HT-29 (cell line): ENCODE measurements at places on chromosomes 13 and 19. TPM values are rescaled to one million over a fixed set of nuclear protein-coding genes. Genes with fewer than 3 reads are reported as not detected.
A peak's percentile ranks its signal among the peaks of the same experiment; 100 is the strongest.

SIGLEC9 gene
- total RNA-seq, result not detected in 2 replicates

CD22 gene
- 0.28 TPM in 1 of 2 replicates, not detected in the other for total RNA-seq

ZNF221 gene
- total RNA-seq, result 0.68 and 0.97 TPM in 2 replicates

IFI30 gene
- total RNA-seq, result 58.9 and 74.6 TPM in 2 replicates

FFAR3 gene
- not detected in 2 replicates for total RNA-seq

NPHS1 gene
- not detected in 2 replicates for total RNA-seq

IFNL1 gene
- total RNA-seq, result not detected in 2 replicates

RFXANK gene
- 75.0 and 89.8 TPM in 2 replicates for total RNA-seq

SLC5A5 gene
- not detected in 2 replicates for total RNA-seq

DNA sequence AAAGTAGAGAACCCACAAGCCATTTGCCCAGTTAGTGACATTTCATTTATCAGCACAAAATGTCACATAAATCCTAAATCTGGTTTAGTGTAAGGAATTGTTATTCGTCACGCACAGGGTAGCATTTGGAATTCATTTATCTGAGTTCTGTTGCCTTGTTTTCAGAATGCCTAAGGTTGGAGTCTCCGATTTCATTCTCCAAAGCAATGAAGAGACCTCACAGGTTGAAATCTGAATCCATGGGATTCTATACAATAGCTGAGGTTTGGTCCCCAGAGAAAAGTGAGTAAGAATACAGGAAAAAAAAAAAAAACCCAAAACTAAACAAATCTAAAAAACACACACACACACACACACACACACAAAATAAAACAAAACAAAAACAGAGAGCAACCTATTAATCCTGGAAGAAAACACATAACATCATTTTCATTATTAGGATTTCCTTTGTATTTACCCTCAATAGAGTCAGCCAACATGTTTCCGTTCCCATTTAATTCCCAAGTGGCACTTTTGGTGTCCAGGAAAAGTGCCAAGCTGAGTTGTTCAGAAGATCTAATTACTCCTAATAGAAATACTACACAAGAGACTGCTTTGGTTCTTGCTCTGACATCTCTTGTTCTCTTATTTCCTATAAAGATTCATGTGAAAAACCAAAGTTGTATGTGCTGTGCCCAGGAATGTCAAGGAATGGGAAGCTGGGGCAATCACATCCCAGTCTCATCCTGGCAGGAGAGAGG is 36.2 kb upstream of the LRCH1 start:
- DNase-seq, result no peak

DNA sequence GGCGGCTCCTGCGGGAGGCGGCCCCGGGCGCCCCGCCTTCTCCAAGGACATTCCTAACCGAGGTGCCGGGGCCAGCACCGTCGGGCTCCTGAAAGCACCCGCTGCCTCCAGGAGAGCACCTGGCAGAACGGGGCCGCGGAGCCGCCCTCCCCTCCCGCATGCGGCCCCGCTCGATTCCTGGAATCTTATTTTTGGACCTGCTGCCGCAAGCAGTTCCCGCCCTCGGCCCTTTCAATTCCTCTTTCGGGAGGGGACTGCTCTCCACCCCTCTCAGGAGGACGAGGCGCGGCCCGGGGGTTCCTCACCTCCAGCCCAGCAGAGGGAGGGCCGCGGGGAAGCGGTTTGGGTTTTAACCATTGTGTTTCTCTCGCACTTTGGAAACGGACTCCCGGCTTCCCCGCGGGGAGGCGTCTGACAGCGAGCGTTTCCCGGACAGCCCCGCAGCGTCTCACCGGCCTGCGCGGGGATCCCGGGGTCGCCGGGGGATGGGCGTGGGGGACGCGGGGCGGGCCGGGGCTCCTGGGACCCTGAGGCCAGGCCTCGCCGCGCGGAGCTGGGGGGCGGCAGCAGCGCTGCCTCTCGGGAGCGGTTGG is 849 bp downstream of the GAS6 start:
- no peak for DNase-seq

GRCh38 chr19:883661-884211 is 9.3 kb downstream of the MED16 start:
- peak; percentile 85 for DNase-seq

DNA sequence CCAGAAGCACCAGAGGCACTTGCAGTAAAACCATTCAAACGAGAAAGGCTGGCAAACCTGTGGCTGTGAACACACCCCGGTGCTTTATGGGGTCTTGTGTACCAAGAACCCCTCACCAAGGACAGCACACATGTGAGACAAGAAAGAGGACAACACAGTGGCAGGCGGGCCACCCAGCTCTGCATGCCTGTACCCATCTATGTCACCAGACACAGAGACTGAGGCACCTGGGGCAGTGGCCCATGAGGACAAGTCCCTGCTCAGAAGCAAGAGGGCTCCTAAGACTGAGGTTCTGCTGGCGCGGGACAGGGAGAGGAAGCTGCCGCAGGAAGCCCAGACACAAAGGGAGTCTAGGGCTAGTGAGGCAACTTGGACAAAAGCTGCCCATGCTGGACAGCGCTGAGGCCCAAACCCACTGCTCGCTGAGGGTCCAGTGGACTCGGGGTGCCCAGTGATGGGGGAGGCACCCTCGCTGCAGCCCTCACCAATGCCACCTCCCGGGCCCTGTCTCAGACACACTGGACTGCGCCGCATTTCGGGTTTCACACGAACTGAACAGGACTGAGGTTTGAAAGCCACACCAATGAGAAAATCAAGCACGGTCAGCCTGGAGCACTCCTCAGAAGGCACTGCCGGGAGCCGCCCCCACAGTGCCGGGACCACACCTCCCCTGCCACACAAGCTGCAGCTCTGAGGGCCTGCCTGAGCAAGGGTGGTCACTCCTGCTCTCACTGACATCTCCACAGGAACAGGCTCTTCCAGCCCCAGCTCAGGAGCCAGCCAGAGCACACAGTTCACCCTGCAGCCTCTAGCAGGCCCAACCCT is 232.7 kb downstream of the TUBA3C start:
- no peak for DNase-seq

DNA sequence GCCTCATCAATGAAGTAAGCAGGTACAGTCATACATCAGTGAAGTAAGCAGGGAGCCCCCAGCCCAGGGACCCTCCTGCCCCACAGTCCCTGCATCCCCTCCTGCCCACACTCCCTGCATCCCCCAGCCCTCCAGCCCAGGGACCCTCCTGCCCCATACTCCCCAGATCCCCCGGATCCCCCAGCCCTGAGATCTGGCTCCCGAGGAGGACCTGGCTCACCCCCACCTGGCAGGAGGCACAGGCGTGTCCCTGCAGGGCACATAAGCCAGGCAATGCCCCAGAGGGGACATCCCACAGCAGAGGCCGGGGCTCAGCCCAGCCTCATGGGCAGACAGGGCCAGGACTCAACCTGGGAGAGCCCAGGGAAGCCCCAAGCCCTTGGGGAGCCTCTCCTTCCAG is 53.6 kb upstream of the TPM4 start:
- DNase-seq, result no peak

DNA sequence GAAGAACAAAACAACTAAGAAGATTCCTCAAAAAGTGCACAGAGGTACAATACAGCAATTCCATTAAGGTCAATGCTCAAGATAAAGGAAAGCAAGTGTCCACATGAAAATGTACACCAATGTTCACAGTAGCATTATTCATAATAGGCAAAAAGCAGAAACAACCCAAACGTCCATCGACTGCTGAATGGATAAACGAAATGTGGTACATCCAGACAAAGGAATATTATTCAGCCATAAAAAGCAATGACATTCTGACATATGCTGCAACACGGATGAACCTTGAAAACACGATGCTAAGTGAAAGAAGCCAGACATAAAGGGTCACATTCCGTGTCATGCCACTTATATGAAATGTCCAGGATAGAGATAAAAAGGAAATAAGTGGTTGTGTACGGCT is 29.3 kb downstream of the SLC7A1 start:
- DNase-seq, result no peak

DNA sequence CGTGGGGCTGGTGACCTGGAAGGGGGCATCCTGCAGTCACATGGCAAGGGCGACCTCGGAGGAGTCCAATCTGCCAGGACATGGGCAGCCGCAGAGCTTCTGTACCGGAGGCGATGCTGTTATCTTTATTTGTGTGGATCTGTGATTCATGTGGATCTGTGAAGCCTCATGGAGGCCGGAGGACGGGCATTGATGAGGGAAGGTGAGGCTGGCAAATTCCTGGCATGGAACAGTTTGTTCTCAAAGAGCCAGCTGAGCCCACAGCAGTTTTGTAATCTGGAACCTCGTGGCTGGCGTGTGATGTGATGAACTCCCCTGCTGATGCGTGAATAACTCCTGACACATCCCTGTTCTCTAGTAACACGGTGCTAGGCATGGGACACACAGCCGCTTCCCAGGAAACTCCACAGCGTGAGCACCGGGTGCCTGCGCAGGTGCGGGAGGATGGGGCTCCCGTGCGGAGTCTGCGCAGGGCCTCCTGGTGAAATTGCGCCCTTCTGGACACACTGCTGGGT is 40.4 kb downstream of the ATP11A start:
- DNase-seq, result no peak

GRCh38 chr13:98798849-98799645 is 46.6 kb upstream of the SLC15A1 start:
- DNase-seq, result no peak

GRCh38 chr19:30172613-30173242 is 199.5 kb upstream of the ZNF536 start:
- no peak for DNase-seq

DNA sequence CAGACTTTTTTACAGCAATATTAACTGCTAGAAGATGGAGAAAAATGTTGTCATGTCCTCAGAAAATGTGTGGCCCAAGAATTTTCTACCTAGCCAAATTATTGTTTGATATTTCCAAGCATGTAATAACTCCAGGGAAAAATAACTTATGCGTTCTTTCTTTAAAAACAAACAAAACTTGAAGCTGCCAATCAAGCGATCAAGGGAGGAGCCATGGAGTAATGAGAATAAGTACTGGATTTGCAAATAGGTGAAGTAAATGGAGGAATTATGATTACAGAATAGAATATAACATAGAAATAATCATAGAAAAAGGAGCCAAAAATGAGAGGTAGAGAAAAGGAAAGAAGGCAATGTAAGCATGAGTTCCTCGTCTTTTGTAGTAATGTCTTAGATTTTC is 225.3 kb downstream of the DLEU7 start:
- DNase-seq, result no peak

- no peak for DNase-seq
Measured at GRCh38 chr13:49351871-49352270, 92.0 kb downstream of the CAB39L start.

- peak; percentile 50 for DNase-seq
Measured at GRCh38 chr19:49614096-49614833, 23.3 kb downstream of the PRR12 start.

DNA sequence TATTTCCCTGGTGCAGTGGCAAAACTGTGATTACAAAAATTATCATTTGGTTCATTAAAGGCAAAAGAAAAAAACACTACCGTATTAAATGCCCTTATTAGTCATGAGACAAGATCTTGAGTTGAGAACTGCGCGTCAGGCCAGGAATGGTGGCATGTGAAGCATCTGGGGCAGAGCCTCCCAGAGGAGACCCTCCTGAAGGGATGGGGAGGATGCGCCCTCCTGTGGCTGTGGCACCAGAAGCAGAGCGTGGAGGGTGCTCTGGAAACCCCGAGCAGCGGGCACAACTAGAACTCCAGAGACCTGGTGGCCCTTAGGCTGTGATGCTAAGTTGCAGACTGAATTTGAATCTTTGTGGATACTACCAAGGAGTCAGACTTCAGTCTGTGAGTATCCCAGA is 11.5 kb downstream of the CUL4A start:
- no peak for DNase-seq

DNA sequence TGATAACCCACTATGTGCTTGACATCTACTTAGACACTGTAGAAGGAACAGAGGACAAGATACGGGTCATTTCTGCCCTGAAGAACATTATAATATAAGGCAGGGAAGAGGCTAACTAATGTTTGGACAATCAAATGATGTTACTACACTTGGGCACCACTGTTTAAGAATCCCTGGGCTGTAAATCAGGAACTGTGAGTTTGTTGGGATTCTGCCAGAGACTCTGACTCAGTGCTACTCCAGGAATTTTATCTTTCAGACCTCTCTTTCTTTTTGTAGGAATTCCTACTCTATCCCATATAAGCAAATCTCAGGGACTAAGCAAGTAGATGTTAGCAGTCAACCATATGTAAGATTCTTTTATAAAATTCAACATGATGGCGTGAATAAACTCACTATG is 3.1 kb upstream of the ZNF471 start:
- no peak for DNase-seq

DNA sequence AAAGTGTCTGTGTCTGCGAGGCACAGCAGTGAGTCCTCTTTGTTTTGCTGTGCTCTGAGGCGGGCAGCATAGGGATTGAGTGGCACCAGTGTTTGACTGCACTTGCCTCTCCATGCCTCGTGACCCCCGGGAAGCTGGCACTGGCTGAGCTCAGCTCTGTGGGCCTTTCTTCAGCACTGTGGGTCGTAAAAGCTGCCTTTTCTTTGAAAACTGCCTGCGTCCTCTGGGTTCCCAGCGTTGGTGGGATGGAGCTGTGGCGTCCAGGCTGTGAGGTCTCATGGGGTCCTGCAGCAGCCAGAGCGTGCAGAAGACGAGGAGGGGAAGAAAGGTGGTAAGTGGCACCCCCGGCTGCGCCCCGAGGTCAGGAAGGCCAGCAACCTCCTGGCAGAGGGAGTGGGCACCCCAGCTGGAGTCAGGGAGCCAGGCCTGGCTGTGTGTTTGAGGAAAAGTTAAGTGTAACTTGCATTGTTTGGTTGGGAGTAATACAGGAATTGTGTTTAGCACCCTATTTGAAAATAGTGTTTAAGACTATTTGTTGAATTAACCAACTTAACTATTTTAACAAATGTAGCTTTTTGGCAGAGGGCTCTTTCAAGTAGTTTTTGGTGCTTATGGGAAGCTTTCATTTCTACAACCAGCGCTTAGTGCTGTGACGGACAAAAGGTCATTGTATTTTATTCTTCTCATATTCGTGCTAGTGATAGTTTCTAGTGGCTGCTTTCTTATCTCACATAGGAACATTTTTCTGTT is 79.3 kb upstream of the TEX29 start:
- no peak for DNase-seq

DNA sequence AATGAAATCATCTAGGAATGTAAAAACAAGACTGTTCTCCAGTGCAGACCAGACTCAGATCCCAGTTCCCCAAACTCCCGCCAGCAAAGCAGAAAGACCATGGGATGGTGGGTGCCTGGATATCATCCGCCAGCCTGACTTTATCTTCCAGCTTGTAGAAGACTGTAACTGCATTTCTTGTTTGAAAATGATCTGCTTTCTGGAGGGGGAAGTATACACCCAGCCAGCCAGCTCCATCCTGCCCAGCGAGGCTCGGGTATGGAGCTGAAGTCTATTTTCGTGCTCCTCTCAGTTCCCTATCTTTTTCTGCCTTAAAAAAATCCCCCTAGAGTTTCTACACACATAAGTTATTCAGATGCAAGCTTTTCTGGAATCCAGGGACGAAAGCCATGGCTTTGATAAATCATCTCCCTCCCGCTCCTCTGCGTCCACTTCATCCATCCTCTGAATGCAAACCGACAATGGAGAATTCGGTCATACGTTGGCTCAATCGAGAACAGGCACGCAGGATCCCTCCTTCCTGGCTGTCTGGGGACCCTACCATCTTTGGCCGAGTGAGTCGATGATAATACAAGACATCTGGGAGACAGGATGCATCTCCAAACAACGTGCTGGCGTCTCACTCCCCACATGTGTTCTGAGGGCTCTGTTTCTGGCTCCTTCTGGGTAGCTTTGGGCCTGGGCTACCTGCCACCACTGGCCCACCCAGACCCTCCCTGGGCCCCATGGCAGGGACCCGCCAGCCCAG is 31.2 kb downstream of the CEBPG start:
- DNase-seq, result no peak

- DNase-seq, result no peak
Measured at GRCh38 chr19:18591735-18592385, 3.3 kb downstream of the REX1BD start.

GRCh38 chr13:80339563-80339911 is 1.4 kb downstream of the SPRY2 start:
- DNase-seq, result peak; percentile 40

GRCh38 chr19:41951686-41952172 is 7.4 kb downstream of the RABAC1 start:
- peak; percentile 95 for DNase-seq
